ENCODE measurements at places on chromosomes 2 and 18. TPM values are rescaled to one million over a fixed set of nuclear protein-coding genes. Genes with fewer than 3 reads are reported as not detected.

The FBXO15 gene
- total RNA-seq: 0.64 TPM

The MAP2 gene
- 11.5 TPM for total RNA-seq

- no peak for DNase-seq
These were observed 521.3 kb downstream of the METTL4 start for GRCh38 chr18:2049986-2050385.

The ATP8B1 gene
- total RNA-seq: 45.1 TPM

GRCh38 chr2:36597003-36597531 lies 901 bp downstream of the FEZ2 start:
- no peak for DNase-seq

The ZSWIM2 gene
- not detected for total RNA-seq

DNA sequence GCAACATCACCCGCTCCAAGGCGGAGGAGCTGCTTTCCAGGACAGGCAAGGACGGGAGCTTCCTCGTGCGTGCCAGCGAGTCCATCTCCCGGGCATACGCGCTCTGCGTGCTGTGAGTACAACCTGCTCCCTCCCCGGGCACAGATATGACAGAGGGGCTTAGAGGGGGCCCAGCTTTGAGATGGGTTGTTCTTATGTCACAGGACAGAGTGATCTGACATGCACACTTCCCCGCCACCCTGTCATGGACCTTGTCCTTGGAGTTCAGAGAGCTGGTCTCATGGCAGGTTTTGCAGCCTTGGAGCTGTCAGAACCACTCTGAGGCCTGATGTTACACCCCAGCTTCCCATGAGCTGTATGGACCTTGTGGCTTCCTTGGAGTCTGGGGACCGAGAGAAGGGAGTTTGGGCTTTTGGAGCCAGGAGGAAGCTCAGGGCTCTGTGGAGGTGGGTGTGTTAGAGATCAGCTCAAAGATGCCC lies 398 bp downstream of the INPP5D start:
- DNase-seq: no peak

DNA sequence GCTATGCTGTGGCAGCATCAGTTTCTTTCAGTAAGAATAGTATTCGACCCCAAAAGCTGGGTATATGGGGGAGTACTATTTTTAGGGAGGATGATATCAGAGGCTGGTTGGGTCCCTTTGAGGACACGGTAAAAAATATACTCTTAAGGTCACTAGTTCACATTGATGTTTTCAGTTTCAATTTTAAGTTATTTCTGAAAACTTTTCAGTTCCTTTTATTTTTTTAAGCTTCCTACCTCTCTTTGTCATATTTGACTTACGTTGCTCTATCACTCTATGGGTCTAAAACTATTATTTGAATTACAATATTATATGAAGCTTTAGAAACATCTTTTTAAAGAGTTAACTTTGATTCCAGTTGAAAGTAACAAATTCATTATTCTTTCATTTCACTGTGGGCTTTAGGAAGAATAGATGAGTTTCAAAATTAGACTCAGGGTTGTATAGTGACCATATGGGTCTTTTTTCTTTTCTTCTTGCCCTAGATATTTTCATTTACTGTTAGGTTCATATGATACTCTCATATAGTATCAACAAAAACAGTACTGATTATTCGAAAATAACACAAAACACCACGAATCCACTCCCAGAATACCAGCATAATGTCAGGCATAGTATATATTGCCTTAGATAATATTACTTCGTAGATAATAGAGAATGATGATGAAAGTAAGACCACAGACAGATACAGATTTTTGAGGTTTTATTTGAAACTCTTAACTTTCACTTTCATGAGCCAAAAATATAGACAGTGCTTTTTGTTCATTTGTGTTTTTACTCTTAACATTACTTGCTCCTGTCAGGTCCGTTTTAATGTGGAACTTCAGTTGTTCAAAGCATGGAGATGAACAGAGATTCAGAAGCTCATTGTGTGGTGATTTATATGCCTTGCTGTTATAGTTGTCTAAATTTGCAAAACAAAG lies 9.8 kb downstream of the RMDN2 start:
- no peak for DNase-seq

GRCh38 chr2:197934261-197934933 lies 130.0 kb downstream of the PLCL1 start:
- no peak for DNase-seq

GRCh38 chr2:50476174-50476573 lies 555.8 kb downstream of the NRXN1 start:
- no peak for DNase-seq

DNA sequence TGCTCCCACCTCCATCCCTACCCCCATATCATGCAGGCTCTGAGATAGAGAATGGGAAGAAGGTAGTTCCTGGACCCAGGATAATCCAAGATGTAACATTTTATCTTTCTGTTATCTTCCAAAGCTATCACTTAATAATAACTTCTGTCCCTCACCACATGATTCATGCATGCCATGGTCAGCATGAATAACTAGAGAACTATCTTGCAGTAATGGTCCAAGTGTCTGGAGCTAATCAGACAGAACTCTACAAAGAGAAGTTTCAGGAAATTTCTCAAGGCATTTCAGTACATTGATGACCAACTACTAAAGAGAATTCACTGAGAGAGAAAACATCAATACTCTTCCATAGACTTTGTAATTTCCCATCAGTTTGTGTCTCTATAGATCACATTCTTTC lies 1469.7 kb upstream of the PIK3C3 start:
- no peak for DNase-seq

The ZNF385B gene
- 4.5 TPM for total RNA-seq

The SP5 gene
- 7.9 TPM for total RNA-seq

The AGXT gene
- under 0.01 TPM for total RNA-seq

DNA sequence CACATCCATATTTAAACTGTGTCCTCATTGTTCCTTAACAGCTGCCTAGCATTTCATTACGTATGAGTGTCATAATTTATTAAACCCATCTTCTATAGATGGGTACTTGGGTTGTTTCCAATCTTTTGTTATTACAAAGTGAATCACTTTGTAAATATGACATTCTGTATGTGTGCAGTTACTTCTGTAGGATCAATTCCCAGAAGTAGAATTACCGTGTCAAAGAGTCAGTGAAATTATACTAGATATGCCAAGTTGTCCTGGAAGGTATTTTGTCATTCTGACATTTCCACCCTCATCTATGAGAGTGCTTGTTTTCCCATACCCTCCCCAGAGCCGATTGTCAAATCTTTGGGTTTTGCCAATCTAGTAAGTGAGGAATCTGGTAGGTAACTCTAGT lies 194.5 kb upstream of the APCDD1 start:
- DNase-seq: no peak

The CAPN13 gene
- total RNA-seq: 44.6 TPM

- no peak for DNase-seq
These were observed 45.9 kb upstream of the ASB1 start for GRCh38 chr2:238380785-238381184.

DNA sequence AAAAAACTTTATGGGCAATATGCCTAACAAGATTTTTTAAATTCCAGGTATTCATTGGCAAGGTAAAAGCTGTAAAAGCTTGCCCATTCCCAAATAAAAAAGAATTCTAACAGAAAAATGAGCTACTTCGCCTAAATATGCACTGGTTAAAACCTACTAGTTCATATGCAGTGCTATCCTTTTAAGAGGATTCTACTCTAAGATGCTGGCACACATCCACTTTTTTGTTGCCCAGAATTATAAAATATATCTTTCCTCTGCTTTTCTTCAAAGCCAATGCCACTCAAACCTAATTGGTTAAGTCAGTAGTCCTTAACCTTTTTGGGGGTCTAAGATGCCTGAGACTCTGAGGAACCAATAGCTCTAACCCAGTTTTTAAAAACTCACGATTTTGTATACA lies 3.2 kb downstream of the XPO1 start:
- no peak for DNase-seq

GRCh38 chr18:56240405-56240804 lies 398.0 kb downstream of the TXNL1 start:
- DNase-seq: no peak

DNA sequence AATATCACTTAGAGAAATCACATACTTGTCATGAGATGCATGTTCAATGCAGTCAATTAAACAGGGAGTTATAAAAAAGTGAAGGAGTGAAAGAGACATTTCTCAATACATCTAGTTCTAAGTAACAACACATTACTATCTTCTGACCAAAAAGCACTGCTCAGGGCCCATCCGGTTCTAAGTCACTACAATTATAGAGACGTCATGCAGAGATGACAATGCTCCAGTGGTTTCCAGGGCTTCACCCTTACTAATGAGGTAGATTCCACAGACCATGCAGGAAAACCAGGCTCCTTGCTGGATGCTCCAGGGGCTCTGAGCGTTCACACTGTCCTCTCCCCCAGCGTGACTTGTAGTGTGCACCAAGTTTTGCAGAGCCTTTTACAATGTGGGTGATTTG lies 88.0 kb downstream of the FTCDNL1 start:
- DNase-seq: no peak

DNA sequence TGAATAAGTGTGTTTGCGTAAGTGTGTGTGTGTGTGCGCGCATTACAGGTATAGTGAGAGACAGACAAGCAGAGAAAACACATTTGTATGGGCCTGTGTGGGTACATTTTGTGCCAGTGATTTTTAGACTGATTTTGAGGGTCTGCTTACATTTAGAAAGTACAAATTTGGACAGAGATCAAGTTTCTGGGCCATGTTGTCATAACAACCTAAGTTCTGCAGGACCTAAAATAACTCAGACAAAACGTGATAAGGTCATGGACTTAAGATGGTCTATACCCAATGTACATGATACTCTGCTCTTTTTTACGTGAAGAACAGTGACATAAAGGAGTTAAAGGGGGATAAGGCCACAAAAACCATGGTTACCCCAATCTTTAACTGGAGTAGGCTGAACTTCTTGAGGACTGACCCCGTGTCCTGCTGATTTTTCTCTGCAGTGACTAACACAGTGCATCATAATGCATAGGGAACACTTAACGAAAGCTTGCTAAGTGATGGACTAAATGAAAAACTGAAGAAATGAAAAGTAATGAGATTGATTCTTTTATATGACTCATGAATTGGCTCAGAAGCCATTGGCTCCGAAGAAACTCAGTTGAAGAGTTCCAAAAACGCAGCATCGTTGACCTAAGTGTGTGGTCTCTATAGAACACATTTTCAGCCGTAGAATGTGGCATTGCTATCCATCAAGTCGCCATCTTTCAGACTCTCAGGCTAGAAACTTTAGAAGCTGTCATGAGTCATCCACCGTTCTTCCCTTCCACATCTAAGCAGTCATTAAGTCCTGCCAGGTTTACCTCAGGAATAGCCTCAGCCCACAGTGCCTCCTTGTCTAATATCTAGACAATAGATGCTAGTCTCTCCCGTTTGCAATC lies 61.6 kb upstream of the NCOA1 start:
- no peak for DNase-seq

GRCh38 chr18:37351110-37351509 lies 214.5 kb downstream of the CELF4 start:
- no peak for DNase-seq

The ARHGAP15 gene
- total RNA-seq: 8.9 TPM

GRCh38 chr2:213150315-213151097 lies 906 bp downstream of the IKZF2 start:
- DNase-seq: no peak

GRCh38 chr2:165953306-165953654 lies 296 bp downstream of the TTC21B start:
- DNase-seq: no peak

The ZNF892 gene
- 6.9 TPM for total RNA-seq
